ENCODE measurements at places on chromosomes 13 and 19. TPM values are rescaled to one million over a fixed set of nuclear protein-coding genes. Genes with fewer than 3 reads are reported as not detected.

- H3K4me3 ChIP-seq = peak within 1 kb of the TSS; percentile 69
- H3K4me1 ChIP-seq = peaks cover 64% of the 10 kb centered on the region
- H3K27me3 ChIP-seq = peaks cover 84% of the 10 kb centered on the region
- H3K36me3 ChIP-seq = no peaks in the 10 kb centered on the region
- peak; percentile 99 for DNase-seq
- H3K27ac ChIP-seq = peak within 1 kb of the TSS; percentile 78
These were observed at the start of gene KCNC3 for GRCh38 chr19:50329146-50329925. Gene KCNC3 (minus strand): TSS chr19:50329377. CDS start chr19:50329082, 295 bp downstream.

Gene ZNF737
- total RNA-seq = 4.2 TPM

GRCh38 chr19:14005349-14006084 is 603 bp downstream of the RFX1 start:
- peak; percentile 93 for DNase-seq
- peak overlapping the region; percentile 81 for H3K4me3 ChIP-seq
- H3K4me1 ChIP-seq = peaks cover 60% of the 10 kb centered on the region
- no peaks in the 10 kb centered on the region for H3K27me3 ChIP-seq
- peak overlapping the region; percentile 99 for H3K27ac ChIP-seq
- no peaks in the 10 kb centered on the region for H3K36me3 ChIP-seq

GRCh38 chr13:92256211-92256610 is 857.8 kb downstream of the GPC5 start:
- H3K27ac ChIP-seq = no peak overlapping the region
- H3K36me3 ChIP-seq = no peaks in the 10 kb centered on the region
- DNase-seq = no peak
- H3K4me3 ChIP-seq = no peak overlapping the region
- H3K27me3 ChIP-seq = no peaks in the 10 kb centered on the region

Gene TUBB4A
- 3.3 TPM for total RNA-seq

DNA sequence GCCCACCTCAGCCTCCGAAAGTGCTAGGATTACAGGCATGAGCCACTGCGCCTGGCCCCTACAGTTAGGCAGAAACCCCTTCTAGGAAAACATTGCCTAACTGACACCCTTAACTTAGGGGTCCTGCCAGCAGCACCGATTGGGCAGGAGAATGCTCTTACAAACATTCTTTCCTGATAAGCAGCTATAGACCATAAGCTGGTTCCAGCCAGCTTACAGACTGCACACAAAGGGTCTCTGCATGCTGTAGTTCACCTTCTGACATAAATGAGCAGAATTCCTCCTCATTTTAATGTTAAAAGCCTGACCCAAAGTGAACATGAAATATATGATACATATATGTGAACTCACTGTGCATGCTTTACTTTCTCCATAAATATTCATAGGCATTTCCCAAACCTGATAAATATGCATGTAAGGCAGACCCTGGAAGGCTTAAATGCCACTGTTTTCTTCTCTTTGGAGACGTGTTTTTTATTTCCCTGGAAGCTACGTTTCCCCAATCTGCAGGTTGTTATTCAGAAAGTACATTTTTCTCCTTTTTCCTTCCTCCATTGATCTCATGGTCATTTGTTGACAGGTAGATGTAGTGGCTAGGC is 48.5 kb upstream of the KL start:
- peaks cover 20% of the 10 kb centered on the region for H3K4me1 ChIP-seq
- H3K27me3 ChIP-seq = no peaks in the 10 kb centered on the region
- no peaks in the 10 kb centered on the region for H3K36me3 ChIP-seq
- no peak overlapping the region for H3K4me3 ChIP-seq

GRCh38 chr19:32269831-32270230 is 75.6 kb upstream of the ZNF507 start:
- no peak overlapping the region for H3K4me3 ChIP-seq
- H3K27ac ChIP-seq = no peak overlapping the region
- H3K27me3 ChIP-seq = peaks cover 56% of the 10 kb centered on the region
- DNase-seq = no peak
- H3K36me3 ChIP-seq = no peaks in the 10 kb centered on the region

Gene KCNRG
- total RNA-seq = not detected

DNA sequence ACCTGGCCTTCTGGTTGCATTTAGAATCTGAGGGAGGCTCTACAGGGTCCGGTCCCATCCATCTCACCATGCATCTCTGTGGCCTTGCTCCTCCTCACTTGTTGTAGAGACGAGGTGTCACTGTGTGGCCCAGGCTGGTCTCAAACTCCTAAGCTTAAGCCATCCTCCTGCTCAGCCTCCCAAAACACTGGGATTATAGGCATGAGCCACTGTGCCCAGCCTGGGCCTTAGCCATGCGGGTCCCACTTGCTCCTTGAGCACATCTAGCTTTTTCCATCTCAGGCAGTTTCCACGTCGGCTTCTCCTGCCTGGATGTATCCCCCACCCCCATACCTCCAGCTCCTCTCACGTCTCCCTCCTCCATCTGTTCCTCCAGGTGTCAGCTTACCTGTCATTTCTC is 9.8 kb downstream of the ELSPBP1 start:
- DNase-seq = no peak
- H3K4me3 ChIP-seq = no peak overlapping the region
- no peaks in the 10 kb centered on the region for H3K4me1 ChIP-seq
- peaks cover 45% of the 10 kb centered on the region for H3K27me3 ChIP-seq

GRCh38 chr19:3403489-3404323 is 37.3 kb downstream of the NFIC start:
- H3K4me1 ChIP-seq = peaks cover 94% of the 10 kb centered on the region
- no peaks in the 10 kb centered on the region for H3K36me3 ChIP-seq
- H3K27ac ChIP-seq = peak overlapping the region; percentile 100
- peak overlapping the region; percentile 67 for H3K4me3 ChIP-seq
- DNase-seq = peak; percentile 93
- H3K27me3 ChIP-seq = no peaks in the 10 kb centered on the region

All from left ventricle myocardium inferior (tissue), 1 donor.